ENCODE measurements at places on chromosomes 2 and 18.

GRCh38 chr2:16407358-16407757, 258.3 kb downstream of the CYRIA start:
- no peak for DNase-seq

GRCh38 chr2:158716921-158717320, 78.2 kb upstream of the DAPL1 start:
- no peak for DNase-seq

GRCh38 chr2:240640939-240641338, 15.7 kb downstream of the GPR35 start:
- peak; percentile 32 for DNase-seq

DNA sequence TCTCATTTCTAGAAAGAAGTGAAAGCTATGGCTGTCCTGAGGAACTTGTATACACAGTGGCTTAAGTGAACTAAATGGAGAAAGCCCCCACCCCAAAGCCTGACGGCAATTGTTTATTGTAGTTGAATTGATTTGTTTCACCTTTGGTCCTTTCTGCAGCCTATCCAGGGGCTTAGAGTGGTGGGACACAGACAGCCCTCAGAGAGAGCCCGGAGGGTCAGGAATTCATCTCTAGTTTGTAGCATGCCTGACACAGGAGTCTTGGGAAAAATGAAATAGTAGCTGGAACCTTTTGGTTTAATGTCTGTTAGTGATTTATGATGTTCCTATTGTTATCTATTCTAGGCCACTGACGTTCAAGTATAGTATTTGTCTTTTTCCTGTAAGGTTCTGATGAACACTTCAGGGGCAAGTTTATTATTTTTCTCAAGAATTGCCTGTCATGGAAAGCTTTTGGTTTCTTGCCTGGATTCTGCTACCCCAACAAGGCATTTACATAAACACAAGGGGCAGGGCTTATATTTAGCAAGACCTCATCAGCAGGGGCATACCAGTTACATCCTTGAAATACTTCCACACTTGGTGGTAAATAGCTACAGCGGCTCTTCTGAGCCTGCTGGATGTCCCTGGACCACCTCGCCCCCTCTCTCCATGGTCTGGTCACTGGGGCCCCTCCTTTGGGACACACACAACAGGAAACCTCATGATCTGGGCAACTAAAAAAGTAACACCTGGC, 44.4 kb downstream of the KCNE4 start:
- no peak for DNase-seq

DNA sequence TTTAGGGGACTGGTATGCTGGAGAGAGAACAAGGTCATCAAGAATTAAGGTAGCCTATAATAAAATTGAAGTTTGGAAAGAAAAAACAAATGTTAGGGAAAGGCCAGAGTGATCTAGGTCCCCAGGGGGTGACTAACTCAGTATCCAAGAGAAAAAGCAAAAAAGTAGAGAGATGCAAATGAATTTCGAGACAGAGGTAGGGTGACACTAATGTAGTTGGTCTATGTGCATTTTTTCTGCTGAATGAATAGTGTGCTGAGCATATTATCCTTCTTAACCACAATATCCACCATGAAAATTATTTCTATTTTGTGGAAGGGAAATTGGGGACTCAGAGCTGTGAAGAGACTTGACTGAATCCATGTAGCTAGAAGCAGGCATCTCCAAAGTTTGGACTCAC, 9.8 kb downstream of the IL36A start:
- no peak for DNase-seq

DNA sequence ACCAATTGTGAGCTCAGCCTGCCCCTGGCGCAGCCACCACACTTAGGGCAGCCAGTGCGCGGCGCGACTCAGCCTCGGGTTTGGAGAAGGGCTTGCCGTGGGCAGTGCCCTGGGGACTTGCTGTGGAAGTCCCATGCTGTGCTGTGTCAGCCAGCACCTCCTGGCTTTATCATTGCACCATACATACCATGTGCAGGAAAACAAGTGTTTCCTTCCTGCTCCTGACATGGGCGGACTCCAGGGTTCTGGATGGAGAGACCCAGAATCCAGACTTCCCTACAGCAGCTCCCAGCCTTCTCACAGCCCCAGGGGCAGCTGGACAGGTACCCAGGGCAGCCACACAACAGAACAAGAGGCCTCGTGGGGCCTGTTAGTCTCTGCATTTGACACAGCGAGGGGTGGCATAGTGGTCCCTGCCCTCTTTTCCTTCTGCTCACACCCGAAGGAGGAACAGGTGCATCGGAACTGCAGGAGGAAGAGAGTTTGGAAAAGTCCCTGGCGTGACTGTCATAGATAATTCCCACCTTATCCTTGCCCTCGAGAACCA, 54.2 kb downstream of the SDC1 start:
- no peak for DNase-seq

- no peak for DNase-seq
Measured at GRCh38 chr18:21769206-21769605, 28.6 kb downstream of the MIB1 start.

DNA sequence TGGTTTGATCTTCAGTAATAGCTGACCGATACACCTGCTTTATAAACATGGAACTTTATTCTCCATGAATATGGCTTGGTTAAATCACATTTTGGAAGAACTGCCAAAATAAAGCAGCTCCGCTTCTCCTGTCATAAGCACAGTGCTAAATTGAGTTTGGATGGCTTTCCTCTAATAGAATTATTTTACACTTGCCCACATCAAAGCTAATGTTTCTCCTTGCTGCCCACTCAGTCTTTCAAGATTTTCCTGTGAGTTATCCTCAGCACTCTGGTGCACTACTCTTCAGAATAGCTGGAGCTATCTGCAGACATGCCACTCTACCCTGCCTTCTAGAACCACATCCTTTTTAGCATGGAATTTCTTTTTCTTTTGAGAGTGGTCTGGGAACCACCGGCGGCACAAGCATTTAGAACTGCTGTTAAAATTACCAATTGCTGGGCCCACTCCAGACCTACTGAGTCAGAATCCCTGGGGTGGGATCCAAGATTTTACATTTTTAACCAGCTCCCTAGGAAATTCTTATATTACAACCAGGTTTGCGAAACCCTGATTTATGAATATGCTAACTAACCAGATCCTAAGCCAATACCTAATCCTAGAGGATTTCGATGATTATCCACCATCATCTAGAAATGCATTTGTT, 283.3 kb downstream of the AFF3 start:
- no peak for DNase-seq

DNA sequence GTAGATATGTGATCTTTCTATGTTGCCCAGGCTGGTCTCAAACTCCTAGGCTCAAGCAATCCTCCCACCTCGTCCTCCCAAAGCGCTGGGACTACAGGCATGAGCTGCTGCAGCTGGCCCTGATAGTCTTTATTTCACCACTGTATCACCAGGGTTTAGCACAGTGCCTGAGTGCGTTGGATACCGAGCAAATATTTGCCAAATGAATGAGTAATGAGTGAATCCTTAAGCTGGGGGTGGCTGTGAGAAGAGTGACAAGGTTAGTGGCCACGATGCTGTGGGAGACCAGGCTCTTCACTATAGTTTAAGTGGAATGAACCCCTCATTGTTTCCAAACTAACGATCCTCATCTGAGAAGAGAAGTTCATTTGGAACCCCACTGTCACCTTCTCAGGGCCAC, 60.8 kb upstream of the FAM136A start:
- no peak for DNase-seq

DNA sequence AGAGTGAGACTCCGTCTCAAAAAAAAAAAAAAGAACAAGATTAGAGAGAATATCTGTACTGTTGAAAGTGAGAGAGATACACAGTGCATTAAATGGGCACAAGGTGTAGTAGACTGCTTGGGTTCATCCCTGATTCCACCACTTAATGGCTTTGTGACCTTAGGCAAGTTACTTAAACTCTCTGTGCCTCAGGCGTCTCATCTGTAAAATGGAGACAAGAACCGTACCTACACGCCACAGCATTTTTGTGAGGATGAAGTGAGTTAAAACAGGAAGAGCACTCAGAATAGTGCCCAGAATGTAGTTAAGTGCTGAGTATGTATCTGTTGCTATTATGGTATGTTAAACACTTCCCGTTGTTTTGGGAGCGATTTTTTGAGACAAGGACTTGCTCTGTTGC, 64.3 kb downstream of the MTHFD2 start:
- DNase-seq, result no peak

DNA sequence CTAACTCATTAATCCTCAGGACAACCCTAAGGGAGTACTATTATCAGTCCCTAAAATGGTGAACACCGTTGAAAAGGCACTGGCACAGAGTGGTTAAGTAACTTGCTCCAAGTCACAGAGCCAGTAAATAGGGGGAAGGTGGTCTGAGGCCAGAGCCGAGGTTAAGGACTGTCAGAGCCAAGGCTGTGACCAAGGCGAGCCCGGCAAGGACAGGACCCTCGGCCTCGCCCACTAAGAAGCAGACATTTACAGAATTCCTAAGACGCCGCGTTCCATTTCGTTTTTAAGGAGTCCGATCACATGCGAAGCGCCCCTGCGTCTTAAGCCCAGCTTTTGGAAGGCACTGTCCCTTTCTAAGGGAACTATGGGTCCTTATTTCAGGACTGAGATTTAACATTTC, 1.1 kb downstream of the PDIA6 start:
- no peak for DNase-seq

DNA sequence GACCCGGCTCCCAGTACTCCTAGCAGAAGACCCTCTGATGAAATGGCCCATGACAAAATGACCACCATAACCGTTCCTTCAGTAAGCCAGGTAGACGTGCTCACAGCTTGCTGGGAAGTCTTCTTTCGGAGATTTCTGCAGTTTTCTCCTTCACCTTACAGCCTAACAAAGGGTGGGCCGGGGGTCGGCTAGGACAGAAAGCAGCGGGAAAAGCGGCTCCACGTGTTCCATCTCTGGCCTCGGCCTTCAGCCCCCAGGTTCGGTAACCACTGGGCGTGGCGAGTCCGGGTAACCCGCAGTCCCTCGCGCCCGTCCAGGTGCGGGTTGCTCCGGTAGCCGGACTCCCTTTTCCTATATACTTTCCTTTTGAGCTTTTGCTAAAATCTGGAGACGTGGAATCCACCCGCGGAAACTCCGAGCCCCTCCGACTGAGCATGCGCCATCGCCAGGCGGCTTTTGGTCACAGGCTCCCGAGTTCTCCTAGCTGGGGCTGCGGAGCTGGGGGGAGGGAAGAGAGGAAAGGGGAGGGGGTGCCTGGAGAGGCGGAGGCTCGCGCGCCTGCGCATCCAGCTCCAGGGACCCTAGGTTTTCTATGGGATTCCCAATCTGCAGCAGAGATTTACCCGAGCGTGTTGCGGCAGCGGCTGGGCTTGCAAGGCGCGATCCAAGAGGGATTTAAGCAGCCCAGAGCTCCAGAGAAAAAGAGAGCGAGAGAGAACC, at the start of gene VSNL1:
VSNL1 (plus strand) TSS at position 604 of the 720 bp plus-strand sequence. CDS start 51,379 bp downstream, outside the sequence.
- DNase-seq, result peak; percentile 93

GRCh38 chr2:160484859-160485520, 8.6 kb downstream of the RBMS1 start:
- no peak for DNase-seq

GRCh38 chr2:70202236-70202806, 11.5 kb upstream of the C2orf42 start:
- DNase-seq, result no peak

DNA sequence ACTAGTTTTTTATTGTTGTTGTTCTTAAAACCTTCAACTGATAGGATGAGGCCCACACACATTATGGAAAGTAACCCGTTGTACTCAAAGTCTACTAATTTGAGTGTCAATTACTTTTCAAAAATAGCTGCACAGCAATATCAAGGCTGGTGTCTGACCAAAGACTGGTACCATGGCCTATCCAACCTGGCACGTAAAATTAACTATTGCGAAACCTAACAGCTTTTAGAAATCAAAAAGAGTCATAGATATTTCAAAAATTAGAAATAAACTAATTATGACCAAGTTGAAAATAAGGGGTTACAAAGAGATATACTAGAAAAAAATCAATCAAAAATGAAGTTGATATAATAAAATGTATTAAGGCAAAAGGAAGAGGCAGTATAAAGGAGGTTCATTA, 501.5 kb upstream of the SLC8A1 start:
- no peak for DNase-seq

DNA sequence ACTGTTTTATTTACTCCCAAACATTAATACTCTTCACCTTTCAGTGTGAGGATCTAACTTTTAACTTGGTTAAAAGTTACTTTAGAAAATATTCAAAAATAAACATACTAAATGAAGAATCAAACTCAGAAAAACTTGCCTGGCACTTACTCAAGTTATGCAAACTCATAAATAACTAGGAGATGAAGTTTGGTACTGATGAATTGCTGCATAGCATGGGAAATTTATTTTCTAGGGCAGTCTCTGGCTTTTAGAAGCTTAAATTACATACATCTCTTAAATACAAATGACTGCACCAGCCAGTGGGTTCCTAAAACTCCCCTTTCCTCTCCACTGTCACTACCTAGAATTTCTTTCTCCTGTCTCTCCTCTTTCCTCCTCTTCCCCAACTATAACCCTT, 46.7 kb upstream of the CREB1 start:
- no peak for DNase-seq

GRCh38 chr18:48884306-48884705, 66.5 kb downstream of the SMAD7 start:
- no peak for DNase-seq

GRCh38 chr2:46632349-46632748, 153.0 kb downstream of the TMEM247 start:
- DNase-seq, result no peak

DNA sequence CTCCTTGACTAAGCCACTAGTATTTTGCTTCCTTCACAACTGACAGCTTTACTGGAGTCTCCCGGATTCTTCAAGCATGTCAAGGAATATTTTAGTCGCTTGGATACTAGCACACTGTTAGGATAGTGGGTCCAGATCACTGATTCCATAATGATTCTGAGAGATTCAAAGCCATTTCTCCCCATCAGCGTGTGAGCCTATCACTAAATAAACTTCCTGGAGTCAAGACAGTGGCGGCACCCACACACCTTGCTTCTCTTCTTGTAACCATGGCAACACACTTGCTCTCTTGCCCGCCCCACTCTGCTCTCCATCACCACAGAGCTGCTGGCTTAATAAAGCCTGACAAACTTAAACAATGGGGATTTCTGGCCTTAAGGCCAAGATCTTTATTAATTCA, 245.1 kb downstream of the LRRTM1 start:
- DNase-seq, result no peak

GRCh38 chr2:67581751-67582150, 184.6 kb downstream of the ETAA1 start:
- no peak for DNase-seq

- no peak for DNase-seq
Measured at GRCh38 chr2:144770616-144771230, 250.8 kb upstream of the ZEB2 start.

GRCh38 chr2:228731517-228731916, 539.6 kb downstream of the PID1 start:
- DNase-seq, result no peak

- DNase-seq, result no peak
Measured at GRCh38 chr2:149657401-149658040, 69.9 kb upstream of the MMADHC start.

- DNase-seq, result no peak
Measured at GRCh38 chr2:23687713-23688112, 239.2 kb downstream of the ATAD2B start.

- no peak for DNase-seq
Measured at GRCh38 chr2:118322406-118322805, 234.1 kb downstream of the INSIG2 start.

DNA sequence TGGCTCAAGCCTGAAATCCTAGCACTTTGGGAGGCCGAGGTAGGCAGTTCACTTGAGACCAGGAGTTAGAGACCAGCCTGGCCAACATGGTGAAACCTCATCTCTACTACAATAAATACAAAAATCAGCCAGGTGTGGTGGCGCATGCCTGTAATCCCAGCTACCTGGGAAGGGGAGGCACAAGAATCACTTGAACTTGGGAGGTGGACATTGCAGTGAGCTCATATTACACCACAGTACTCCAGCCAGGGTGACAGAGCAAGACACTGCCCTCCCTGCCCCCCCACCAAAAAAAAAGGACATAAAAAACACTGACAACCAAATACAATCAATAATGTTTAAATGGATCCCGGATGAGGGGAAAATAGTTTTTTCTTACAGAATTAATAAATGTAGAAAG, 7.8 kb downstream of the TIA1 start:
- DNase-seq, result no peak

Data from neuronal stem cell (in vitro differentiated cells).